Pancreas (tissue), 10 donors: ENCODE measurements at places on chromosomes 2 and 18. TPM values are rescaled to one million over a fixed set of nuclear protein-coding genes. Genes with fewer than 3 reads are reported as not detected.

Gene FAM168B
- total RNA-seq: 35.4 TPM

Gene SNRNP27
- 18.5 TPM for total RNA-seq

Gene LRP2
- not detected for total RNA-seq

DNA sequence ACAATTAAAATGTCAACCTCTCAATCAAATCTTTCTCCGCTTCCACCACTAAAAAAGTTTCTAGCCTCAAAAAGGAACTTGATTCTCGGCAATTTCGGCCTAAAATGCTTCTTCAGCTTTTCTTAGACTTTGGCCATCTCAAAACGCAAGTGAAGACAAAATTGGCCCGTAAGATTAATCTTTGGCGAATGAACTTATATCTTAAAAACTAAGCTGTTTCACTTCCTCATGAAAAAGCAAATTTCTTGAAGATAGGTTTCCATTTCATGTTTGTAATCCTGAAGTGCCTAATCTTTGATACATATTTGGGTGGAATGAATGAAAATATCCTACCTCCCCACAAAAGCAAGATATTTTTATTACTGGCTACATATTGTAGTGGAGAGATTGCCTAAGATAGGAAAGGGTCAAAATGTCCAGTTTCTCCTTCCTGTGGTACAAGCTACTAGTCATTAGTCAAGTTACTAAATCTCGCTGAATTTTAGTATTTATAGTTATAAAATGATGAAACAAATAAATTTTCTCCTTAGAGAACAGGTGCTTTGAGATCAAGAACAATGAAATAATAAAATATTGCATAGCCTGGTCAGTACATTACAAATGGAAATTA, 85.4 kb upstream of the ZEB2 start:
- no peaks in the 10 kb centered on the region for H3K27me3 ChIP-seq
- H3K27ac ChIP-seq: no peak overlapping the region
- H3K36me3 ChIP-seq: no peaks in the 10 kb centered on the region
- DNase-seq: no peak
- H3K4me3 ChIP-seq: no peak overlapping the region

- H3K27me3 ChIP-seq: no peaks in the 10 kb centered on the region
- H3K4me3 ChIP-seq: no peak overlapping the region
- no peaks in the 10 kb centered on the region for H3K36me3 ChIP-seq
- H3K27ac ChIP-seq: no peak overlapping the region
- no peaks in the 10 kb centered on the region for H3K4me1 ChIP-seq
Measured at GRCh38 chr18:13579874-13580273, 146.5 kb downstream of the FAM210A start.

Gene C1QL2
- not detected for total RNA-seq

- no peaks in the 10 kb centered on the region for H3K4me1 ChIP-seq
- H3K27me3 ChIP-seq: no peaks in the 10 kb centered on the region
- H3K36me3 ChIP-seq: no peaks in the 10 kb centered on the region
- H3K27ac ChIP-seq: no peak overlapping the region
- H3K4me3 ChIP-seq: no peak overlapping the region
Measured at GRCh38 chr2:46690825-46691224, 211.5 kb downstream of the TMEM247 start.
